ENCODE measurements at places on chromosomes 5 and 9.

- no peaks in the 10 kb centered on the region for H3K36me3 ChIP-seq
- no peak for DNase-seq
- no peak overlapping the region for H3K4me3 ChIP-seq
- no peaks in the 10 kb centered on the region for H3K27me3 ChIP-seq
- H3K4me1 ChIP-seq: no peaks in the 10 kb centered on the region
Observed at GRCh38 chr5:105544300-105544699, 1981.7 kb upstream of the NUDT12 start.

GRCh38 chr9:135262248-135262647 lies 174.8 kb downstream of the OLFM1 start:
- H3K4me1 ChIP-seq: no peaks in the 10 kb centered on the region
- H3K27me3 ChIP-seq: peaks cover 90% of the 10 kb centered on the region
- H3K36me3 ChIP-seq: no peaks in the 10 kb centered on the region
- no peak for DNase-seq

- H3K36me3 ChIP-seq: no peaks in the 10 kb centered on the region
- no peak overlapping the region for H3K4me3 ChIP-seq
- H3K27me3 ChIP-seq: no peaks in the 10 kb centered on the region
Observed at GRCh38 chr5:96610747-96611146, 51.4 kb upstream of the CAST start.

DNA sequence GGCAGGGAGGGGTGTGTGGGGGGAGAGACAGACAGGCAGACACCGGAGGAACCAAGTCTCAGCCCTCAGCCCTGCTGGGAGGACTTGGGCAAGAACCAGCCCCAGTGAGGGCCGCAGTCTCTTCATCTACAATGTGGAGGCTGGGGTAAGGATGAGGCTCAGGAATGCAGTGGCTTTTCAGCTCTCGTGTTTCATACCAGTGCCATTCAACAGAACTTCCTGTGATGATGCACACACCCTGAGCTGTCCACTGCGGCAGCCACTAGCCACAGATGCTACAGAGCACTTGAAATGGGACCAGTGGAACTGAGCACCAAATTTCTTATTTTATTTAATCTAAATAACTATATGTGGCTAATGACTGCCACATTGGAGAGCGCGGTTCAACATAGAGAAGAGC lies 10.7 kb downstream of the CAMK2A start:
- H3K4me3 ChIP-seq: no peak overlapping the region
- no peaks in the 10 kb centered on the region for H3K27me3 ChIP-seq
- H3K27ac ChIP-seq: no peak overlapping the region
- H3K4me1 ChIP-seq: no peaks in the 10 kb centered on the region

DNA sequence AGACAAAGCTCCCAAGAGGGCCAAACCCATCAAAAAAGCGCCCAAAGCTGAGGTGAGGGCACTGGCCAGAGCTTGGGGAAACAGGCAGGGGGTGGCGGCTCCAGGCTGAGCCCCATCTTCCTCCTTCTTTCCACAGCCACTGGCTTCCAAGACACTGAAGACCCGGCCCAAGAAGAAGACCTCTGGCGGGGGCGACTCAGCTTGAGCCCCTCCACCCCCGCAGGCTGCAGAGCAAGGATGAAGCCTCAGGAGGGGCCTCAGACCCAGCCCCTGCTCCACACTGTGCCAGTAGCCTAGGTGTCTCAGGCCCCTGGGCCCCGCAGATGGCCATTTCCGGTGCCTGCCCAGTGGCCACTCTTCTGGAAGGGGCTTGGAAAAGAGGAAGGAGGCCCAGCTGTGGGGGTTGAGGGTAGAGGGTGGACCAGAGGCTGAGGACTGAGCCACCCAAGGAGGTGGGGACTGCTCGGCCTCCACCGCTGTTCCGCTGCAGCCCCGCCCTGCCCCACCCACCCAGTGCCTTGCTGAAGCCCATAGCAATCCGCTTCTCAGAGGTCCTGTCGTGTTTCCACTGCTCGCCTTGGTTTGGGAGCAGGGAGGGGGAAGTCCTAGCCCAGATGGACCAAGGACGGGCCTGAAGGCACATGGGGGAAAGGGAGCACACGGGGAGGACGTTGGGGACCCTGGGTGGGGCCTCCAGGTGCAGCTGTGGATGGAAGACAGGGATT lies 6.9 kb downstream of the REEP2 start:
- no peak overlapping the region for H3K27ac ChIP-seq
- H3K27me3 ChIP-seq: no peaks in the 10 kb centered on the region
- no peaks in the 10 kb centered on the region for H3K36me3 ChIP-seq
- no peak overlapping the region for H3K4me3 ChIP-seq
- no peak for DNase-seq

DNA sequence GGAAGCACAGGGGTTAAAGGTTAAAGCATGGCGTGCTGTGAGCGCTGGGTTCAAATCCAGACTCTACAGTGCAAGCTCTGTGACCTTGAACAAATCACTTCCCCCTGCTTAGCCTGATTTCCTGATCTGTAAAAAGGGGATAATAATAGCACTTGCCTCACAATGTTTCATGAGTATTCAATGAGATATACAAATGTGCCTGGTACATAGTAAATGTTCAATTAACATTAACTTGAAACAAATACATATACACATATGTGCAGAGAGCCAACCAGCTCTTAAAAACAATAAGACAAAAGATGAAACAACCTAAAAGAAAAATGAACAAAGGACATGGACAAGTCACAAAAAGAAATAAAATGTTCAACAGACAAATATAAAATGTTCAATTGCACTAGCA lies 4.0 kb downstream of the CIZ1 start:
- H3K4me3 ChIP-seq: no peak overlapping the region
- DNase-seq: no peak
- H3K27me3 ChIP-seq: no peaks in the 10 kb centered on the region
- peaks cover 6% of the 10 kb centered on the region for H3K4me1 ChIP-seq
- no peaks in the 10 kb centered on the region for H3K36me3 ChIP-seq

DNA sequence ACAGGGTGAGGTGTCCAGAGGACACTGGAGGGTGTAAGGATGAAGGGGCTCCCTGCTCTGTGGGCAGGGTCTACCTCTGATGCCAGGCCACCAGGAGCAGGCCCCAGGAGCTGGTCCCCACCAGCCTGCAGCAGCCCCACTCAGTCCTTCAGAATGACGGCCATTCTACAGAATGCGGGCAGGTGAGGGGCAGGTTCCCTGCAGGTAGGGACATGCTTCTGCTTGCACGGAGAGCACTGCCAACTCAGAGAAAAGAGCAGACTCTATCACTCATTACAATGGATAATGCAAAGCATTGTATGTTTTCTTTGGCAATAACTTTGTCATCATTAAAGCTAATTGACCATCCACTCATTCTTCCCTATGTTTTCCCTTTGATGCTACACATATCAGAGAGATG lies 39.0 kb downstream of the DDX31 start:
- H3K4me3 ChIP-seq: no peak overlapping the region
- no peak overlapping the region for H3K27ac ChIP-seq
- H3K36me3 ChIP-seq: no peaks in the 10 kb centered on the region
- H3K27me3 ChIP-seq: no peaks in the 10 kb centered on the region

DNA sequence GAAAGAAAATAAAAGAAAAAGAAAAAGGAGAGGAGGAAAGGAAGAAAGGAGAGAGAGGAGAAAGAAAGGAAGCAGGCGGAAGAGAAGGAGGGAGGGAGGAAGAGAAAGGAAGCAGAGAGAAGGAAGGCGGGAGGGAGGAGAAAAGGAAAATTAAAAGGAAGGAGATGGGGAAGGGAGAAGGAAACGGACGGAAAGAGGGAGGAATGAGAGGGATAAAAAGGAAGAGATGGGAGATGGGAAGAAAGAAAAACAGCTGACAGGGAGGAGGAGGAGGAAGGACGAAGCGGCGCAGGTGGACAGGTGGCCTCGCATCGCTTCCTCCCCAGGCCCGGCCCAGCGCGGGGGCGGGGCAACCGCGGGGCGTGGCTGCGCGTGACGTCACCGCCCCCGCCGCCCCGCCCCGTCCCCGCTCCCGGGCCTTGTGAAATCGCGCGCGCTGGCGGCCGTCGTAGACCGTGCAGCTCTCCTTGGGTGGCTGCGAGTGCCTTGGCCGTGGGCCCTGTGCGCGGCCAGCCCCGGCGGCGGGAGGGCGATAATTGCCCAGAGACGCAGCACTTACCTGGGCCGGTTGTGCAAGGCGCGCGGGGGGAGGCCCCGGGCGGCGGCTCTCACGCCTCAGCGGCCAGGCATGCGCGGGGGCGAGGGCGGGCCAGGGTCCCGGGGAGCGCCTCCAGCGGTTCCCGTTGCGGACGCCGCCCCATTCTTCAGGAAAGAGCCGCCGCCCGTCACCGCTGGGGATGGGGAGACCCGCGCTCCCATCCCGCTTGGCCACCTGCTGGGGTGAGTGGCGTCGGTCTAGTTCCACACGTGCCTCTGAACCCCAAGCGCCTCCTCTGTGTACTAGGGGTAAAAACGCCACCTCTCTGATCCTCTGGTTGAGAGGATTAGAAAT lies 49.6 kb upstream of the FOXE1 start:
- peak overlapping the region; percentile 70 for H3K4me3 ChIP-seq
- H3K4me1 ChIP-seq: peaks cover 5% of the 10 kb centered on the region
- H3K36me3 ChIP-seq: no peaks in the 10 kb centered on the region
- no peaks in the 10 kb centered on the region for H3K27me3 ChIP-seq

DNA sequence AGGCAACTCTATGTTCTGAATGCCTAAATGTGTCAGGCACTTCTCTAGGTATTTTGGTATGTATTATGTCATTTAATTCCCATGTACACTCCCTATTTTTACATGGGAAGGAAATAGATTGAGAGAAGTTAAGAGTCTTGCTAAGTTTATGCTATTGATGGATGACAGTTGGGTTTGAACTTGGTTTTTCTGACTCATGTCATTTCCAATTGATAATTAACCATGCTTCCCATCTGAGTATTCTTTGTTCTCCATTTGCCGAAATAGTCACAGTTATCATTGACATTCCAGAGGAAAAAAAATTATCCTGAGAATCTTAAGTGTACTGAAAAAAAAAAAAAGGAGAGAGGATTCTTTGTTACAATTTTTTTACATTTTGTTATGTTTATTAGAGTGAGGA lies 23.1 kb upstream of the DMRTA1 start:
- H3K27me3 ChIP-seq: no peaks in the 10 kb centered on the region
- H3K36me3 ChIP-seq: no peaks in the 10 kb centered on the region
- DNase-seq: no peak
- no peak overlapping the region for H3K4me3 ChIP-seq

GRCh38 chr5:101915554-101915953 lies 380.5 kb downstream of the SLCO4C1 start:
- no peaks in the 10 kb centered on the region for H3K4me1 ChIP-seq
- no peak overlapping the region for H3K27ac ChIP-seq
- DNase-seq: no peak
- no peaks in the 10 kb centered on the region for H3K27me3 ChIP-seq

GRCh38 chr5:177545487-177546257 lies 8.7 kb downstream of the FAM193B start:
- H3K27ac ChIP-seq: no peak overlapping the region
- H3K4me1 ChIP-seq: no peaks in the 10 kb centered on the region
- H3K36me3 ChIP-seq: no peaks in the 10 kb centered on the region
- no peak for DNase-seq

DNA sequence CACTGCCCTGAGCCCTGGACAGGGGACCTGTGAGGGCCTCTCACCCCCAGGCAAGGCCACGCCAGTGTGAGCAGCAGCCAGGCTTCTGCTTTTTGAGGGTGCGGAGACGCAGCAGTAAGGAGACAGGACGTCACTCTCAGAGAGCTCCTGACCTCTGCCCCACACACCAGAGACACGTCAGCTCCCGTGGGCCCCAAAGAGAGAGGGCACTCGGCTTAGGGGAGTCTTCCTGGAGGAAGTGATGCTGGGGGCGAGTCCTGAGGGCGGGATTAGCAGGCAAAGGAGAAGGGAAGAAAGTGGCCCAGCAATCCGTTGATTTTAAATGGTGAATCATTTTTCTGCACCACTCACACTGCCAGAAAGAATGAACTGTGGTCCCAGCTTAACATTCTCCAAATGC lies 24.0 kb upstream of the SLC9A3 start:
- peaks cover 11% of the 10 kb centered on the region for H3K27me3 ChIP-seq
- peaks cover 12% of the 10 kb centered on the region for H3K4me1 ChIP-seq
- H3K27ac ChIP-seq: no peak overlapping the region
- DNase-seq: no peak
- H3K4me3 ChIP-seq: no peak overlapping the region
- H3K36me3 ChIP-seq: no peaks in the 10 kb centered on the region

DNA sequence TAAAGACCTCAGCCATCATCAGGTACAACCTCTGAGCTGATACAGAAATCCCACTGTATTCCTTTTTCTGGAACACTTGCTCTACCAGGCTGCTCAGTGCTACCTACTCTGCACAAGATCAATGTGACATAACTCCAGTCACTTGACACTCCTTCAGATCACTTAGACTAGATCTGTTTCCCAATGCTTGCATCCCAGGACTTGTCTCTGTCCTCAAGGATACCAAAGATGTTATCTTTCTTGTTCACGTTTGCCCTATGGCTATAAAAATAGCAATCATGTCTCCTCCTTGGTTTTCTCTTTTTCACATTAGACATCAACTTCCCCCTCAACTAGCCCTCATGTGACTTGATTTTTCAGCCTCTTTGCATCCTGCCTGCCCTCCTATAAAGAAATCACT lies 188.1 kb upstream of the PTGER4 start:
- H3K36me3 ChIP-seq: no peaks in the 10 kb centered on the region
- no peak for DNase-seq
- H3K27me3 ChIP-seq: no peaks in the 10 kb centered on the region
- no peak overlapping the region for H3K27ac ChIP-seq

DNA sequence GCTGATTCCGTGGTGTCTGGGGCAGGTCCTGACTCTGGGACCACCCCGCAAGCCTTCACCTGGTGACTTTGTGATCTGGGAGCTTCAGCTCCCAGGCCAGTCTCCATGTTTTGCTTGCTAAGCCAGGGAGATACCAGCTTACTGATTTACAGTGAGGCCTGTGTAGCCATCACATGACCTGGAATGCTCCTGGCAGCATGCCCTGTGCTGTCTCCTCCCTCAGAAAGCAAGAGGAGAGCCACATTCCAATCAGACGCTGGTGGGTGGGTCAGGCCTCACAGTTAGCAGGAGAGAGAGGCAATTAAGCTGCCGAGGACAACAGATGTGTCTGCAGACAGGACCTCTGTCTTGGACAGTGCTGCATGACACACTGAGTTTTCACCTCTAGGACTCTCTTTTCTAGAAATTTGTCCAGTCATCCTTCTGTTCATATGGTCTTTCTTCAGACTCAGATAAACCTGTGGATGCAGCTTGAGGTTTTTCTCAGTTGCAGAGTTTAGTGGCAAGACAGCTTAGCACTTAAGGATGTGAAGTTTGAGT lies 24.4 kb upstream of the GRPEL2 start:
- no peak for DNase-seq
- no peaks in the 10 kb centered on the region for H3K27me3 ChIP-seq
- H3K36me3 ChIP-seq: no peaks in the 10 kb centered on the region
- H3K4me1 ChIP-seq: peaks cover 6% of the 10 kb centered on the region

DNA sequence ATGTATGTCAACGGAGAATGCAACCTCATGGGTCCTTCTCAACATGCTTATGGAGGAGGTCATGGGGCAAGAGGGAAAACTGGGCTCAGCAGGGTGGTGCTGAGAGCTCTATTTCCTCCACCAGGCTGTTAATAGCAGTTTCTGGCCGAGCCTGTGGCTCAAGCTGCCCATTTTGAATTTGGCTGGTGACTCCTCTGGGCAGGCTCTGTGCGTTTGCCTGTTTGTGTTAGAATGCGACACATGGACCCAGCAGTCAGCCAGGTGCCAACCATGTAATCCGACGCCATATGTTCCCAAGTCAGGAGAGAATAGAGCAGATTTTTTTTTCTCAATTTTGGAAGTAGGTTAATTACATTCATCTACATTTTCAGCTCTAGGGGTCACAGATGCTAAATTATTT lies 387.7 kb upstream of the CLINT1 start:
- H3K36me3 ChIP-seq: no peaks in the 10 kb centered on the region
- H3K27me3 ChIP-seq: no peaks in the 10 kb centered on the region
- DNase-seq: no peak
- H3K4me1 ChIP-seq: no peaks in the 10 kb centered on the region

- no peak overlapping the region for H3K4me3 ChIP-seq
- DNase-seq: no peak
- no peak overlapping the region for H3K27ac ChIP-seq
- no peaks in the 10 kb centered on the region for H3K36me3 ChIP-seq
- no peaks in the 10 kb centered on the region for H3K27me3 ChIP-seq
Observed at GRCh38 chr5:14959399-14960119, 88.0 kb upstream of the ANKH start.

All from MM.1S (cell line).